ENCODE measurements at places on chromosomes 2 and 18.

- DNase-seq, result no peak
Measured at GRCh38 chr2:186328838-186329237, 157.2 kb upstream of the ZC3H15 start.

- DNase-seq, result no peak
Measured at GRCh38 chr2:63572001-63572400, 16.3 kb downstream of the WDPCP start.

- no peak for DNase-seq
Measured at GRCh38 chr18:21486905-21487437, 113.5 kb downstream of the ESCO1 start.

DNA sequence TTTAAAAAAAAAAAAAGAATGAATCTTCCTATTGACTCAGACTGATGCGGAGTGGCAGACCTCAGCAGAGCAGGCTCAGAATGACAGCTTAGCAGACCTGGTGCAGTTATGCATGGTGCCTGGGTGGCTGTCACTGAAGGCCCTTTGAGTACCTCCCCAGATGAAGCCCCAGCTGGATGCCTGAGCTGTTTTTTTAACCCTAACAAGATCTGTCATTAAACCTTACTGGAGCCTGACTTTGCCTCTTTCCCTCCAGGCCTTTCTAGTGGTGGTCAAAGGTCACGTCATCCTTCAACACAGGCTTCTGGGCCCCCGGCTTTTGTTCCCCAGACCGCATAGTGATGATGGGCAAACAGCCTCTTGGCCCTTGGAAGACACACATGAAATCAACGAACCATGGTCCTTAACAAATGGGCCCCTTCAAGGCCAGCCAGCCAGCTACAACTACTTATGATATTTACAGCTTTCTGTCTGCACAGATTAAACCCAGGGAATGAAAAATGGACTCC lies 138.3 kb upstream of the CYP1B1 start:
- DNase-seq, result no peak

GRCh38 chr18:33711514-33711913 lies 133.5 kb downstream of the ASXL3 start:
- no peak for DNase-seq

DNA sequence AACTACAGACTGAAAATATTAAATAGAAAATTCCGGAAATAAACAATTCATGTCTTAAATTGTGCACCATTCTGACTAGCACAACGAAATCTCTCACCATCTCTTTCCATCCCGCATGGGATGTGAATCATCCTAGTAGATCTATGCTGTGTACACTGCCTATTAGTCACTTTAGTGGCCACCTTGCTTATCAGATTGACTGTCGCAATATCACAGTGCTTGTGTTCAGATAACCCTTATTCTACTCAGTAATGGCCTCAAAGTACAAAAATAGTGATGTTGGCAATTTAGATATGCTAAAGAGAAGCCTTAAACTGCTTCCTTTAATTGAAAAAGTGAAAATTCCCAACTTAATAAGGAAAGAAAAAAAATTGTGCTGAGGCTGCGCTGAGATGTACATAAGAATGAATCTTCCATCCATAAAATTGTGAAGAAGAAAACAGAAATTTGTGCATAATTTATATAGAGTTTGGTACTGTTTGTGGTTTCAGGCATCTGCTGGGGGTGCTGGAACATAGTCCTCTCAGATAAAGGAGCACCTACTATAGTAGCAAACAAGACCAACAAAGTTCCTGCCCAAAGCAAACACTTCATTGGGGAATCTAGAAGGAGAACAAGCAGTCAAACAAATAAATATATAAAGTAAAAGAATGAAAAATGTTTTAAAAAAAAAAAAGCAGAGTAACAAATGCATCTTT lies 12.0 kb downstream of the PSMD1 start:
- no peak for DNase-seq

GRCh38 chr2:1730015-1730927 lies 14.0 kb downstream of the PXDN start:
- no peak for DNase-seq

DNA sequence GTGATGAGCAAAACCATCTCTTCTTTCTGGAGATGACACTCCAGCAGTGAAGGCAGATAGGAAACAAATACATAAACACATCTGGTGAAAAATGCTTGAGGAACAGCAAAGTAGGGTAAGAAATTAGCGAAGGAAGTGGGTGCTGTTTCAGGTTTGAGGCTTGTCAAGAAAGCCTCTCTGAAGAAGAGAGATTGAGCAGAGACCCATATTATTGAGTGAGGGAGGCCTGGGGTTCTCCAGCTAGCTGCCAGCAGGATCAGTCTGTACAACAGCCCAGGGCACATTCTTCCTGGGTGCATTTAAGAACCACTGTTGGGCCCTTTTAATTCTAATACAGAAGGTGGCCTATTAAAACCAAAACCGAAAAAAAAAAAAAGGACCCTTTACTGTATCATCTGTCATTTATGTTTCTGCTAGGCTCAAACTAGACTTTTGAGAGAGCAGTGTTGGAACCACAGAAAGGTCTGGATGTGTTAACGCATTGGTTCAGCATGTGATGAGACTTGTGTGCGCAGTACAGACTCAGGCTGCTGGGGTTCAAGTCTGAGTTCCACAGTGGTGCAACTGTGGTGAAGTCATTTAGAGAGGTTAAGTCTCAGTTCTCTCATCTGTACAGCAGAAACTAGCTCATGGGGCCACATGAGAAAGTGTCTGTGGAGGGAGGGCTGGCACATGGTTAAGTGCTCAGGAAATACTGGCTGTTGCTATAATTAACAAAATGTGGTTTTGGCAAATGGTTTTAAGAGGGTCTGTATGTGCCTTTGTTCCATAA lies 28.9 kb downstream of the MGAT5 start:
- no peak for DNase-seq

- DNase-seq, result peak; percentile 94
Measured at GRCh38 chr2:174603280-174603679, 5.7 kb upstream of the WIPF1 start.

DNA sequence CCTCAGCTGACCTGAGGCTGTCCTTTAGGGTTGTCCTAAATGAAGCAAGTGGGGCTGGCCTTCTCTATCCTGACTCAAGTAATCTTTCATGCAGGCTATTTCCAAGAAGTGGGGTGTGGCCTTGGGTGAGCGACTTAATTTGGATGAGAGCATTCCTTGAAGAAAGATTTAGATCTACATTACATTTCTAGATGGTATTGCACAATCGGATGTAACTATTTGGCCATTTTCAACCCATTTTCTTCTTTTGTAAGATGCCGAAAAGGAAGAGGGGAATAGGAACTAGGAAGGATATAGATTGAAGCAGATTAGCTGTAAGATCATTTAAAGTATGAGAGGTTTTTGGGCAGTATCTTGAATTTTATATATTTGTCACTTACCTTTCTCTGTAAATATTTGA lies 746.3 kb downstream of the MBD2 start:
- DNase-seq, result no peak

- DNase-seq, result no peak
Measured at GRCh38 chr2:230949966-230950873, 25.2 kb upstream of the GPR55 start.

GRCh38 chr18:75365837-75366236 lies 61.7 kb downstream of the SMIM21 start:
- no peak for DNase-seq

GRCh38 chr18:425106-425745 lies 75.3 kb downstream of the COLEC12 start:
- DNase-seq, result no peak

GRCh38 chr2:131004446-131005209 lies 88.6 kb downstream of the FAM168B start:
- no peak for DNase-seq

DNA sequence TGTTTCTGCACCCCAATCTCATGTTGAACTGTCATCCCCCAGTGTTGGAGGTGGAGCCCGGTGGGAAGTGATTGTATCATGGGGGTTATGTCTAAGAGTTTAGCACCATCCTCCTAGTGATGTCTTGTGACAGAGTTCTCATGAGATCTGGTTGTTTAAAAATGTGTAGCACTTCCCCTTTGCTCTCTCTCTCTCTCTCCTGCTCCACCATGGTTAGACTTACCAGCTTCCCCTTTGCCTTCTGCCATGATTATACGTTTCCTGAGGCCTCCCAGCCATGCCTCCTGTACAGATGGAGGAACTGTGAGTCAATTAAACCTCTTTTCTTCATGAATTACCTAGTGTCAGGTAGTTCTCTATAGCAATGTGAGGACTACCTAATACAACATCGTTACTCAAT lies 396.9 kb upstream of the LRATD1 start:
- DNase-seq, result no peak

- peak; percentile 92 for DNase-seq
Measured at GRCh38 chr2:190121971-190122370, 59.4 kb upstream of the MSTN start.

- no peak for DNase-seq
Measured at GRCh38 chr2:43469713-43470112, 126.1 kb downstream of the THADA start.

Data from globus pallidus (tissue), 1 donor.